Thymus (tissue), 14 donors: ENCODE measurements at places on chromosomes 3 and 15. TPM values are rescaled to one million over a fixed set of nuclear protein-coding genes. Genes with fewer than 3 reads are reported as not detected.

EPM2AIP1 gene
- 22.6 TPM for total RNA-seq

GOLGA8K gene
- total RNA-seq, result 0.28 TPM

DNASE1L3 gene
- total RNA-seq, result 52.0 TPM

MUSTN1 gene
- total RNA-seq, result 0.85 TPM

FANCD2OS gene
- total RNA-seq, result not detected

CRABP1 gene
- 1.8 TPM for total RNA-seq

MAGEL2 gene
- 0.19 TPM for total RNA-seq

EAF2 gene
- total RNA-seq, result 13.6 TPM

CHDH gene
- total RNA-seq, result 0.38 TPM

PLSCR5 gene
- total RNA-seq, result not detected

DNA sequence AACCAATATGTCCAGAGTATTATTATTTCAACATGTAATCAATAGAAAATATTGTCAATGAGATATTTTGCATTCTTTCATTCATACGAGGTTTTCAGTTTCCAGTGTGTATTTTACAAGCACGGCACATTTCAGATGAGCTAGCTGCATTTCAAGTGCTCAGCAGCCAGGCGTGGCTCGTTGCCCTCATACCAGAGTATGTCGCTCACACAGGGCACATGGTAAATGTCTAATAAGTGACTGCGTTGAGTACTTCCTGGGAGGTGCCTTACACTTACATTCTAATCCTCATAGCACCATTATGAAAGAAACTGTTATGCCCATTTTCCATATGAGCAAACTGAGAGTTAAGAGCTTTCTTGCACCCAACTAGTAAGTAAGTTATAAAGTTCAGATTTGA, 47.4 kb downstream of the TMEM266 start:
- DNase-seq, result no peak

DNA sequence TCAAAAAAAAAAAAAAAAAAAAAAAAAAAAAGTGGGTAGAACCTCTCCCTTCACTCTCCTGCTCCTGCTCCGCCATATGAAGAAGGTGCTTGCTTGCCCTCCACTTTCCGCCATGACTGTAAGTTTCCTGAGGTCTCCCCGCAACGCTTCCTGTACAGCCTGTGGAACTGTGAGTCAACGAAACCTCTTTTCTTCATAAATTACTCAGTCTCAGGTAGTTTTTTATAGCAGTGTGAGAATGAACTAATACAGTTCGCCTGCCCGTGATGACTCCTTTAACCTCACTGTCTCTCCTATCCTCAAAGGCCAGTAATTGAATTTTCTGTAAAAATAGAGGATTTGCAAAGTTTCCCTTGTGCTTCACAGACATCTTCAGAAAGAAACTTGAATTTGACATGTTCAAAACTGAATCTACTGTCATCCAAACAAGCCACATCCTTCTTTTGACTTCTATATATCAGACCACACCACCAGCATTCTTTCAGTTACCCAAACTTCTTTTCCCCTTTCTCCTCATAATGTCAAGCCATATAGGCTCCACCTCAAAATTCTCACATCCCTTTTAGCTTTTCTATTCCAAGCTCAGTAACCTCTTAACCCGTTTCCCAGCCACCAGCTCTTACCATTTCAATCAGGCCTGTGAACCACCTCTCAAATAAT, 44.3 kb downstream of the P2RY1 start:
- DNase-seq, result no peak

- DNase-seq, result no peak
Measured at GRCh38 chr15:47796339-47796738, 79.0 kb downstream of the SEMA6D start.

- DNase-seq, result peak; percentile 5
Measured at GRCh38 chr3:189790658-189791057, 159.5 kb downstream of the TP63 start.

DNA sequence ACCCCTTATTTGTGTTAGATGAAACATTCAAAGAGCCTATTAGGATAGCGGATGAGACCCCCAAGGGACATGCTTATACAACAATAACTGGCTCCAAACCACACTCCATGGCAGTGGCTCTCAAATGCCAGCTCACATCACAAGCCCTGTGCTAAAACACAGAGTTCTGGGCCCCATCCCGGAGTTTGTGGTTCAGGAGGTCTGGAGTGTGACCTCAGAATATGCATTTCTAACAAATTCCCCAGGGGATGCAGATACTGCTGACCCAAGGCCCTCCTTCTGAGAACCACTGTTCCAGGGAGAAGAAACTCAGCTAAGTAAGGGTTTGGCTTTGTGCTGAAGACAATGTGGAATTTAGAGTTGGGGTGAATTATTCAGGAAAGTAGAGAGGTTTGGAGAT, 3.6 kb downstream of the CCRL2 start:
- no peak for DNase-seq

DNA sequence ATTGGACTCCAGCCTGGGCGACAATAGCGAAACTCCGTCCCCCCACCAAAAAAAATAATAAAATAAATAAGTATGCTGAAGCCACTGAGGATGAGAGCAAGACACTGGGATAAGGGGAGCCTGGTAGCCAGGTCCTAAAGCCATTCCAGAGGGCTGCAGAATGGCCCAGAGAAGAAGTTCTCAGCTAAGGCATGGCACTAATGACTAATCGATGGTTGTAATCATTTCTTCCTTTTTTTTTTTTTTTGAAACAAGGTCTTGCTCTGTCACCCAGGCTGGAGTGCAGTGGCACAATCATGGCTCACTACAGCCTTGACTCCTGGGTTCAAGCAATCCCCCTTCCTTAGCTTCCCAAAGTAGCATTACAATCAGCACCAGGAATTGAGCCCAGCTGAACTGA, 25.6 kb upstream of the ZNF774 start:
- DNase-seq, result no peak

- no peak for DNase-seq
Measured at GRCh38 chr3:194137008-194137505, 1.1 kb downstream of the HES1 start.

GRCh38 chr3:183460081-183461055, 31.9 kb upstream of the MCF2L2 start:
- no peak for DNase-seq

- DNase-seq, result no peak
Measured at GRCh38 chr3:56197259-56197965, 270.9 kb downstream of the ERC2 start.

- DNase-seq, result no peak
Measured at GRCh38 chr3:45571969-45572368, 22.6 kb upstream of the LIMD1 start.

GRCh38 chr3:23389686-23390085, 186.6 kb downstream of the UBE2E2 start:
- DNase-seq, result no peak

DNA sequence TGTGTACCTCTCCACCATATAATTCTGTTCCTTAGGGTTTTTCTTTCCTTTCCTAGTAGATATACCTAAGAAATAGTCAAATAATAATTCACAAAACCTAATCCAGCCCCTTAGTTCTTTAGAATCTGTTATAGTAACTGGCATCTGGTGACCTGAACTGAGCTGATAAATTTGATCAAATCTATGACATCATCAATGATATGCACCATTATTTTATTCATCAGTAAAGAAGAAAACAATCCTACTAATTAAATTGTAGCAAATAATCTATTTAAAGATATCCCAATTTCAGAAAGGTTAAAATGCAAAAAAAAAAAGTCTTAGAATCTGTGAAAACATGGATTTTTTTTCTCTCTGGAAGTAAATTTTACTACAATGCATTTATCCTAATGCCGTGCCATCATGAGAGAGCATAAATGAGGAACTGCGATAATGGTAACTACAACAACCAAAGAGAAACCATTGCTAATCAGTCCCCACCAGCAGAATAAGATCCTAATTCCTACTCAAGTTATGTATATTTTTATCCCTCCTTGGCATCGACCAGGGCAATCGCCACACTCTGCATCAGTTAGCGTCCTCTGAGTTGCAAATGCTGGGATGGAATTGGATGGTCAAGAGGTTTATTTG, 6.6 kb upstream of the MNS1 start:
- no peak for DNase-seq

DNA sequence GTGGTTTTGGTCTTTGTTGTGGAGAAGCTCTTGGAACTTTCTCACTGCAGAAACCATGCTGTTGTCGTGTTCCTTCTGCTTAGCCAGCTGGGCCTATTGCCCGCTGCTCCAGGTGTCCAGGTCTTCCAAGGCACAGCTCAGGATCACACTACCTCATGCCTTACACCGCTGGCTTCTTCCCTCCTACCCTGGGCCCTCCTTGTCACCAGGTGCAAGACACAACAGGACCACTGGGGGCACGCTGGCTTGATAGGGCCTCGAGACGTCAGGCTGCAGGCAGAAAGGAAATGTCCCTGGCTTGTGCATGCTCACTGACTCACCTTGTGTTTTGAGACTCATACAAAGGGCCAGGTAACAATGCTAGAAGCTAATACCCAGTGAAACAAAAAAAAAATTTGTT, 32.3 kb downstream of the PAQR9 start:
- peak; percentile 29 for DNase-seq
